Umbilical cord (tissue), 2 donors: ENCODE measurements at places on chromosomes 16 and 17.

- no peak for DNase-seq
Observed at GRCh38 chr16:30996324-30996984, 11.4 kb downstream of the HSD3B7 start.

- DNase-seq, result no peak
Observed at GRCh38 chr16:4481963-4482362, 5.8 kb downstream of the HMOX2 start.

- no peak for DNase-seq
Observed at GRCh38 chr16:59469266-59469665, 735.1 kb upstream of the GOT2 start.

DNA sequence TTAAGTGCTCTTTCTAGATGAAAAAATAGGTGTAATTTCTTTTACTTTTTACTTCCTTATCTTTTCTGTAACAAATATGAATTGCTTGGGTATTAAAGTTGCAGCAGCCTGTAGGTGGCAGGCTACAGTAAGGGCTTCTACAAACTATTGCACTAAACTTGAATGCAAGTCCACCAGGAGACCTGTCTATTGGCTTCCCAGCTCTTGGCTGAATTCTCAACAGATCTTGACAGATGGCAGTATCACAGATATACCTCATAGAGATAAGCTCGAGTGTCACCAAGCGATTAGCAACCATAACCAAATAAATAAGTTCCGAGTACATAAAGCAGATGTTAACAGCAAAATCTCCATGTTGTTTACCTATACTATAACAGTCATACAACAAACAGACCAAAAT lies 5.9 kb downstream of the BBS2 start:
- DNase-seq, result peak; percentile 55

DNA sequence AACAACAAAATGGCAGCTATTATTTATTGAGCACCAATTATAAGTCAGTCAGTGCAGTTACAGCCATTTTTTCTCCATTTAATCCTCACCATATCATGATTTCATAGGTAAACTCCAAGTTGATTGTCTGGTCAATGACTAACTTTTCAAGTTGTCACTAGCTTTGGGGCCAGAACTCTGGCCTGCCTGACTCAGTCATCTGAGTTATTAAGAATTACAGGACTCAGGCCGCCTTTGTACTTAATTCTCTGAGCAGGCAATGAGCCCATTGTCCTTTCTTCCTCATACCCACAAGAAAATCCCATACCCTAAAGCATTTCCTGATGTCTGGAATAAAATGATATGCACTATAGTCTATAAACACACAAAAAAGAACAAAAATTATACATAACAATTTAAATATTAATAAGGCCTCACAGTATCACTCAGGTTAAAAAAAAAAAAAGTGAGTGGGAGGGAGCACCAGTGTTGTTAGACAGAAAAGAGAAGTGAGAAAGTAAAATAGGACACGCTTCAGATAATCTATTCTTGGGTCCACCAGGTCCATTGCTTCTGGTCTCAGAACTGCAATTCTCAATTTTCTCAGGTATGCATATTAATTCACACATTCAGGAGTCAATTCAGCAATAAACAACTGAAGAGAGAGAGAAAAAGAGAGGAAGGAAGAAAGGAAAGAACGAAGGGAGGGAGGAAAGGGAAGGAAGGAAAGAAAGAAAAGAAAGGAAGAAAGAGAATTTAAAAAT lies 70.2 kb downstream of the SPAG9 start:
- no peak for DNase-seq

- DNase-seq, result no peak
Observed at GRCh38 chr16:62741692-62742091, 705.5 kb upstream of the CDH8 start.

- peak; percentile 60 for DNase-seq
Observed at GRCh38 chr17:42548070-42548837, 4.5 kb upstream of the HSD17B1 start.

GRCh38 chr16:83742124-83742899 lies 65.5 kb upstream of the HSBP1 start:
- DNase-seq, result no peak

DNA sequence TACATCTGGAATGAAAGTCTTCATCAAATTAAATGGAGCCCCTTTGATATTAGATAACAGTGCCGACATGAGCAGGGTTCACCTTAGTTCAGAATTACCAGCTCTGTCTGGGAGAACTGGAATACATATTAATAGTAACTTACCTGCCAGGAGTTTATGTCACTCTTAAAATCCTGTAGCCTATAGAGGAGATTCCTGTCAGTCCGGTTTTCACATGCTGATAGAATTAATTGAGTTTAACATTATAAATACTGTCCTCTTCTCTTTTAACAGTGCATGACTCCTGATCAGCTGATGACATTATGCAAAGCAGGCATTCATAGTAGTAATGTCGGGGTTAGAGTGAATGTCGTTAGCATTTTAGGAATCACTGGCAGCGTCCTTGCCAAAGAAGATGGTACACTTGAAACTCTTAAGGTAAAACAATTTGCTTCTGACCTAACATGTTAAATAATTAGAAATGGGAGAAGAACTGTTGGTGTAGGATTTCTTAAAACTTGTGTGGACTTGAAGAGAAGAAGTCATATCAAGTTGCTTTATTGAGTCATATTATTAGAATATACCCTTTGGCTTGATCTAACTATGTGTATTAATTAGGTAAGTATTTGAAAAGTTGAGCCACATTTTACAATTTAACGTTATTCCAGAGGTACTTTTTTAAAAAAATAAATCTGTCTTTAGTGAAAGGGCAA lies 34.3 kb downstream of the HEATR3 start:
- peak; percentile 6 for DNase-seq

GRCh38 chr16:1151424-1152122 lies 1.3 kb upstream of the CACNA1H start:
- no peak for DNase-seq

DNA sequence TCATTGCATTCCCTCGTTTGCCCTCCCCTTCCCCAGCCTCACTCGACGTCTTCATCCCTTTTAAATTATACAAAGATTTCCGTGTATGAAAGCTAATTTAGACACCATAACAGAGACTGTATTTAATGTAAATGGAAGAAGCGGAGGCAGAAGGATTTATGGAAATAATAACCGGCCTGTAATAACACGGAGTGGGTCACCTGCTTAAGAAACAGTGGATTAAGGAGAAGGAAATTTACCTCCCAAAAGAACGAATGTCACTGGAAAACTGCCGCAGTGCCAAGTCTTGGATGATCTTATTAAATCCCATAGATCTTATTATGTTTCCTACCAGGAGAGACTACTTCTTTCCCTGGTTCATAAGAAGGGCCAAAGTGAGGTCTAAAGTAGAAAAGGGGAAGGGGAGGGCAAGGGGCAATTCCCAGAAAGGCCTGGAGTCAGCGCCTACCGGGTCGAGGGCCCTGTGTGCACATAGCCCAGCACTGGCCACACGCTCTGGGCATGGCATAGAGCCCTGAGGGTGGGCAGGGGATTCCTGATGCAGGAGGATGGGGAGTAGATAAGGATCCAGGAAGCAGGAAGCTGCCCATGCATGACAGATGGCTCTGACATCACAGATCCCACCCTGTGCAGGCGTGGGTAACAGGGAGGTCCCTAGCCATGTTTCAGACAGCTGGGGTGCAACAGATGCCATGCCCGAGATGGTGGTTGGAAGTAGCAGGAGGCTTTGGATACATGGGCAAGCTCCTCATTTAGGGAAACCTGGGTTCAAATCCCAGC lies 56.2 kb upstream of the RPL38 start:
- no peak for DNase-seq

- DNase-seq, result peak; percentile 93
Observed at GRCh38 chr17:6755281-6755680, 565 bp upstream of the XAF1 start.

GRCh38 chr17:38588788-38589174 lies 17.0 kb downstream of the SRCIN1 start:
- DNase-seq, result no peak

DNA sequence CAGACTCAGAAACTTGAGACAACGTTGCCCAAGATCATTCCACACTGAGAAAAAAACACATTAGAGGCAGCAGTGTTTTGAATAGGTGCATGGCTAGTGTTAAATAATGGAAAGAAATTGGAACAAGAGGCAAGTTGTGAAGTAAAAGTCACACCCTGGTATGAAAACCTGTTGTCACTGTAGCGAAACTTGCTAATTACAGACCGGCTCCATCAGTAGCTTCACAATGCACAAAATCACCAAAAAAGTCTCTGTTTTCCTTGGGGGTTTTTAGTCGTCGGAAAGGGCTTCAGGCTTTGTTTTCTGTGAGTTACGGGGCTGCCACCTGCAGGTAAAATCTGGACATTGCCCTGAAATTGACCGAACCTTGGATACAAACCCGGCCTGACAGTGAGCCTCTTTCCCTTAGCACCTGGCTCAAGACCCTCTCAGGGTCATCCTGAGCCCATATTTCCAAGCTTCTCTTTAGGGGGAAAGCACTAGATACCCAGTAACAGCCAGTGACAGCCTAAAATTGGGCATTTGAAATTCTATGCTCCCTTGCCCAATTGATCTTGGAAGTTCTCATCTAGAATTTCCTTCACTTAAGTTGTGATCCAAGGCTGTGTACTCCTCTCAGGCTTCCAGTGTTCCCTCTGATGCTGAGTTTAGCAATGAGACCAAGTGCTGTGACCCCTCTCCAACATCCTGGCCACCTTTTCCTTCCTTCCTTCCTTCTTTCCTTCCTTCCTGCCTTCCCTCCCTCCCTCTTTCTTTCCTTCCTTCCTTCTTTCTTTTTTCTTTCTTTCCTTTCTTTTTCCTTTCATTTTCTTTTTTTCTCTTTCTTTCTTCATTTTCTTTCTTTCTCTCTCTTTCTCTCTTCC lies 7.2 kb upstream of the GRB2 start:
- DNase-seq, result peak; percentile 66

- DNase-seq, result no peak
Observed at GRCh38 chr16:70614208-70614951, 32.0 kb upstream of the IL34 start.
